Activated CD4-positive, alpha-beta T cell treated with anti-CD3 and anti-CD28 coated beads, Interleukin-2, amount 10 ng/mL, durations not matched to agents 24 days and 14 days (primary cell): ENCODE measurements at places on chromosomes 2 and 18. TPM values are rescaled to one million over a fixed set of nuclear protein-coding genes. Genes with fewer than 3 reads are reported as not detected.

GRCh38 chr2:120262761-120263428 is 10.2 kb downstream of the RALB start:
- H3K36me3 ChIP-seq: peaks cover 41% of the 10 kb centered on the region
- DNase-seq: no peak
- H3K4me1 ChIP-seq: peaks cover 29% of the 10 kb centered on the region
- no peak overlapping the region for H3K27ac ChIP-seq

DNA sequence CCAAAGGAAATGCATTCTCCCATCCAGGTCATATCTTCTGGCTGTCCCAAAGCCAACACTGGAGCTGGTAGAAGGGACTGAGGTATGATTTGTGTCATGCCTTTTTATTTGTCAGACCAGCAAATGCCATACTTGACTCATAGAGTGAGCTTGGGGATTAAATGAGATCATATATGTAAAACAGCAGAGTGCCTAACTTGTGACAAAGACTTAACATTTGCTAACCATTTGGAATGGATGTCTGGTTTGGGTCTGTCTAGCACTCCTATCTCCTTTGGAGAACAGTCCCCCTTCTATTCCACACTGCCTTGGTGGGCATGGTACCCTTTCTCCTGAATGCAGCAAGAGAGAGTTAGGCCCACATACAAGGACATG is 128.5 kb upstream of the LGALSL start:
- DNase-seq: peak; percentile 65
- peak overlapping the region; percentile 74 for H3K4me3 ChIP-seq
- H3K27me3 ChIP-seq: peaks cover 24% of the 10 kb centered on the region
- peak overlapping the region; percentile 98 for H3K27ac ChIP-seq
- H3K4me1 ChIP-seq: peaks cover 55% of the 10 kb centered on the region

GRCh38 chr2:153455861-153456260 is 22.7 kb downstream of the RPRM start:
- peaks cover 2% of the 10 kb centered on the region for H3K27me3 ChIP-seq
- no peaks in the 10 kb centered on the region for H3K4me1 ChIP-seq
- no peaks in the 10 kb centered on the region for H3K36me3 ChIP-seq
- H3K4me3 ChIP-seq: no peak overlapping the region
- no peak for DNase-seq

DNA sequence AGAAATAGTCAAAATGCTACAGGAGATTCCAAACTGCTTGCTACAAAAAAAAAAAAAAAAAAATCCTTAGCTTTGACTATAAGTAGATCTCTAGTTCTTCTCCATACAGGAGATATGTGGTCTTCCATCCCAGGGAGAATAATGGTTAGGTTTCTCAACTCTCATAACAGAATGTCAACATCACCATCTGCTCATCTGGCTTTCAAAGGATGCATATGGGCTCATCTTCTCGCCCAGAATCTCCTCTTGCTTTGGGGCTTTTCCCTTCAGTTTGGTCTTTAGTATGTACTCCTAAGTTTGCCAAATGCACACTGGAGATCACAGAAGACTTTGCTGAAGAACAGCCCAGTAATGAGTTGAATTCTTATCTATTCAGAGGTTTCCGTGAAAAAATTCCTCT is 240.7 kb downstream of the NRXN1 start:
- DNase-seq: no peak
- H3K27ac ChIP-seq: no peak overlapping the region
- no peaks in the 10 kb centered on the region for H3K27me3 ChIP-seq
- no peaks in the 10 kb centered on the region for H3K36me3 ChIP-seq
- no peak overlapping the region for H3K4me3 ChIP-seq

GRCh38 chr18:26317398-26317797 is 91.2 kb downstream of the TAF4B start:
- H3K27ac ChIP-seq: no peak overlapping the region
- H3K36me3 ChIP-seq: peaks cover 29% of the 10 kb centered on the region
- H3K4me1 ChIP-seq: no peaks in the 10 kb centered on the region
- DNase-seq: no peak
- H3K4me3 ChIP-seq: no peak overlapping the region
- no peaks in the 10 kb centered on the region for H3K27me3 ChIP-seq

- DNase-seq: peak; percentile 75
- peaks cover 10% of the 10 kb centered on the region for H3K4me1 ChIP-seq
- peaks cover 1% of the 10 kb centered on the region for H3K27me3 ChIP-seq
These were observed 472 bp upstream of the PLEKHM3 start for GRCh38 chr2:208025814-208026184.

DNA sequence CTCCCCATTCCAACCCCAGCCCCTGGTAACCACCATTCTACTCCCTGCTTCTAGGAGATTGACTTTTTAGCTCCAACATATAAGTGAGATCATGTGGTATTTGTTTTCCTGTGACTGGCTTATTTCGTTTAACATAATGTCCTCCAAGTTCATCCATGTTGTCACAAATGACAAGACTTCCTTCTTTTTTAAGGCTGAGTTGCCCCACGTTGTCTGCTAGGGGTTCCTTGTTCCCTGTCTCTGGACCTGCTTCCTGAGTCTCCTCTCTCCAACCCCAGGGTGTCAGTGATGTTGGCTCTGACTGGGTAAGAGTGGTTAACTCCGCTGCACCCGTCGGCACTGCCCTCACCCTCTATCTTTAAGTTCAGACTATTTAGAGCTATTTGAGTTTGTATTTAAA is 175.2 kb downstream of the SH3RF3 start:
- no peak for DNase-seq
- no peaks in the 10 kb centered on the region for H3K27me3 ChIP-seq
- H3K27ac ChIP-seq: no peak overlapping the region

DNA sequence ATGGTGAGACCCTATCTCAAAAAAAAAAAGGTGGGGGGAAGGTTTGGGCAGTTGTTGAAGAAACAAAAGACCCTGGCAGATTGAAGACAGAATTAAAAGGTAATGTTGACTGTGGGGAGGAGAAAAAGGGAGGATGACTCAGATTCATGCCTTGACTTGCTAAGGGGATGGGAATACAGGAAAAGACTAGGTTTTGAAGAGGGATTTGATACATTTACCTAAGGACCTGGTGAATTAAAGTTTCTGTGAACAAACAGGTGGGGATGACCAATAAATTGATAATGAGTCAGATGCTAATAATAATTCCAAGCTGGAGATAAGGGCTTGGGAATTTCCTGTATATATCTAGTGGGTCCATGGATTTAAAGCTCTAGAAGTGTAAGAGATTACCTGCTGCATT is 27.6 kb downstream of the TTR start:
- H3K4me1 ChIP-seq: no peaks in the 10 kb centered on the region
- H3K4me3 ChIP-seq: no peak overlapping the region
- H3K36me3 ChIP-seq: no peaks in the 10 kb centered on the region
- no peak overlapping the region for H3K27ac ChIP-seq
- peaks cover 8% of the 10 kb centered on the region for H3K27me3 ChIP-seq

DNA sequence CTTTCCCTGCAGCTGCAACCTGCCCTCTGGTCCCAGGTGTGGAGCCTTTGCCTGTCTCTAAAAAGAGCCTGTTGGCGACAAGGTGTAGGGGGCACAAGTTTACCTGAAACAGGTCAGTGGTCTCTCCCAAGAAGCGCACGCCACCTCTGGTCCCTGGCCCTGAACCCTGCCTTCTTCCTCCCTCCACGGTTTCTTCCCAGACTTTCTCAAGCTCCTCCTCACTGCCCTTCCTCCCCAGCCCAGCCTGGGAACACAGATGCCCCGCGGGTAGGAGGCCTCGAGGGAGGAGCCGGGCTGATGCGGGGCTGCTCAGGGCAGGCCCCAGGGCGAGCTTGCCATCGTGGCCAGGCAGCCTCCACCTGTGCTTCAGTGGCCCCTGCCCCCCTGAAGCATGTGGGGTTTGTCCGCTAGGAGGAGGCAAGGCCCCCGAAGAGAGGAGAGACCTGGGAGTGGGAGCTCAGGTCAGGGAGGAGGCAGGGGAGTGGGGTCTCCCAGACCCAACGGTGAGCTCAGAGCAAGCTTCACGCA is 89.5 kb downstream of the SMAD7 start:
- H3K4me3 ChIP-seq: no peak overlapping the region
- DNase-seq: no peak
- H3K4me1 ChIP-seq: peaks cover 5% of the 10 kb centered on the region
- peaks cover 5% of the 10 kb centered on the region for H3K36me3 ChIP-seq
- no peaks in the 10 kb centered on the region for H3K27me3 ChIP-seq

DNA sequence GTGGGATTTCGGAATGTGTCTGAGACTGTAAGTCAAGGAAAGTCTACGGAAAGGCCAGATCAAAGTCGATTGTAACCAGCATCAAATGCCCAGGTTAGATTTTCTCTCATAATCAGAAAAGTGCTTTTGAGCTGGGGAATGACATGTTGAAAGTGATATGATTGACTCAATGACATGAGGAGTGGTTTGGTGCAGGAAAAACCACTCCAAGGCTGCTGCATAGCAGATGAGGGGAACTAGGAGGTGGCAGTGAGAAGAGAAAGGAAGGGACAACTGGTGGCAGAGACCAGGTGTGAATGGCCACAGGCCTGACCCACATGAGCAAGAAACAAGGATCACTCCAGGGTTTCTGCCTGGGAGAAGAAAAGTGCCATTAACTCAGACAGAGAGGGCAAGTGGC is 822 bp downstream of the SLC35F6 start:
- peak overlapping the region; percentile 90 for H3K4me3 ChIP-seq
- H3K36me3 ChIP-seq: peaks cover 2% of the 10 kb centered on the region
- H3K4me1 ChIP-seq: peaks cover 40% of the 10 kb centered on the region
- no peak for DNase-seq
- H3K27ac ChIP-seq: peak overlapping the region; percentile 88
- H3K27me3 ChIP-seq: peaks cover 5% of the 10 kb centered on the region

GRCh38 chr2:24421668-24422067 is 61.3 kb upstream of the ITSN2 start:
- no peaks in the 10 kb centered on the region for H3K36me3 ChIP-seq
- no peak overlapping the region for H3K4me3 ChIP-seq
- peak; percentile 83 for DNase-seq

DNA sequence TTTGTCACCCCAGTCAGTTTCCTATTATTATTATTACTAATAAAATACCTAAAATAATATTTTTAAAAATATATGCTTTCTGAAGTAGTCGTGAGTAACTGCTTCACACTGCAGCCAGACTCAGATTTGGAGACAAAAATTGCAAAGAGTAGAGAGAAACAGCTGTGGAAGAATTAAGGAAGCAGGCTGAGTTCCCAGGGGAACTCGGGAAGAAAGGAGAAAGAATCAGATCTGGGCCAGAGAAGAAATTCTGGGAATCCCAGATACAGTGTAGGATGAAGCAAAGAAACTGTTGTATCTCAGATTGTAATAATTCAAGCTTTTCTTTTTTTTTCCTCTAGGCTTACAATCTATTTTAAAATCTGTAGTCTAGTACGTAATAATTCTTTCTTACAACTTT is 182.3 kb downstream of the FTCDNL1 start:
- H3K27ac ChIP-seq: no peak overlapping the region
- DNase-seq: no peak
- H3K4me1 ChIP-seq: no peaks in the 10 kb centered on the region
- H3K4me3 ChIP-seq: no peak overlapping the region
- H3K36me3 ChIP-seq: no peaks in the 10 kb centered on the region
- peaks cover 7% of the 10 kb centered on the region for H3K27me3 ChIP-seq

DNA sequence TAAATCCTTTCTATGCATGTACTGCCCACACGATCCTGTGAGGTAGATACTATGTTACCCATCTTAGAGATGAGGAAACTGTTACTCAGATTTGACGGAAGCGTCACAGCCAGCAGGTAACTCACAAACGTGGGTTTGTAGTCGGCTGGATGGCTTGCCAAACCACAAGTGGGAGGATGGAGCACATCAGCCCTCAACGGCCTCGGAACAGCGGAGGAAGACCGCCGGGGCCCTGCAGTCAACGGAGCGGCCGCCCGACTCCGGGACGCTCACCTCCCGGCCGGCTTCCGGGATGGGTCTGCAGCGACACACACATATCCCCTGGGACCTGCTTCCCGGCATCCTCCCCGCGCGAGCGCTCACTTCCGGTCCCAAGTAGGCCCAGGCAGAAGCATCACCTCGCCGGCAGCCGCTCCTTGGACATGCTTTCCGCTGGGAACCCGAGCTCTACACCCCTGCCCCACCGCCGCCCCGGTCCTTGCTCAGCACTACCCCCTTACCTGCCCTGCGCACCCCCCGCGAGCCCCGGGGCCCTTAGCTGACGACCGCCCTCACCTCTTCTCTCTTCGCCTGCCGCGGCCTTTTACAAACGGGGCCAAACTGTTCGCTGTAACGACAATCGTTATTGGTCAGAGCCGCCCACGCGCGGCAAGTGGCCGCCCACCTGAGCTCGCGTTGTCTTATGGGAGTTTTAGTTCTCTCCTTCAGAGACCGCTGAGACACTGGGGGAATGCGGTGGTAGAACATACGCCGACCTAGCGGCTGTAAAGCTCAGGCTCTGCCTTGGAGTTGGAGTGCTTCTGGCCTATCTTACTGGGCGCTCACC is at the start of gene C2orf42:
TSS of gene C2orf42 (minus strand) at position 602 of the 826 bp plus-strand sequence. CDS start 9,034 bp downstream, outside the sequence.
- H3K27ac ChIP-seq: peak within 1 kb of the TSS; percentile 100
- peaks cover 21% of the 10 kb centered on the region for H3K4me1 ChIP-seq
- H3K4me3 ChIP-seq: peak within 1 kb of the TSS; percentile 92
- peak; percentile 98 for DNase-seq

- H3K4me3 ChIP-seq: no peak overlapping the region
- no peak overlapping the region for H3K27ac ChIP-seq
- peaks cover 2% of the 10 kb centered on the region for H3K36me3 ChIP-seq
- peak; percentile 62 for DNase-seq
These were observed 198.4 kb downstream of the EIPR1 start for GRCh38 chr2:3179208-3179607.

DNA sequence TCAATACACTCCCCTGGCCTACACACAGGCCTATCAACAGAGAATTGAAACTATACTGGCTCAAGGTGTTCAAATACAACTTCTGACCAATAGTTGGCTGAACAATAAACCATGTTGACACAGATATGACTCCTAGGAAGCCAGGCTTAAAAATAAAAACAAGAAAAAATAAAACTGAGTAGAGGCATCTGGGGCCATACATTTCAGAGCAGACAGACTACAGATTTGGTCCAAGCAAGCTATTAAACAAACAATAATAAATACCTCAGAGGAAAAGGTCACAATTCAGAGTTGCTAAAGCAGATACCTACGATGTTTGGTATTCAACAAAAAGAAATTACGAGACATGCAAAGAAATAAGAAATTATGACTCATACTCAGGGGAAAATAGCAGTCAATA is 132.8 kb upstream of the ACVR2A start:
- H3K27me3 ChIP-seq: peaks cover 5% of the 10 kb centered on the region
- H3K4me1 ChIP-seq: no peaks in the 10 kb centered on the region
- H3K4me3 ChIP-seq: no peak overlapping the region
- H3K27ac ChIP-seq: no peak overlapping the region

DNA sequence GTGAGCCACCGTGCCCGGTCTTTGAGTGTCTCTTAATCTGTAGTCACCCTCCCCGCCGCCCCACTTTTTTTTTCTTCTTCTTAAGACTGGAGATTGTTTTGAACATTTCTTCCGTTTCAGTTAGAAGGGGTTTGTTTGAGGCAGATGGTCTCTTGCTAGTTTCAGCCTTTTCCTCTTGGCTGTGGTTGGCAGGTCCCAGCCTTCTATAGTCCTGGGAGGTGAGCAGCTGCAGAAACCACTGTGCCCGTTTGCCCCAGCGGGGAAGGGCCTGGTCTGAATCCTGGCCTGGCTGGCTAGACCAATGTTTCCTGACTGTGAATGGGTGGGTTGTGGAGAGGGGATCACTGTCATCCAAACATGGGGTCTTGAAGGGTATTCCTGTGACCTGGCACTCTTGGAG is 30.1 kb upstream of the MCFD2 start:
- no peaks in the 10 kb centered on the region for H3K27me3 ChIP-seq
- peaks cover 48% of the 10 kb centered on the region for H3K36me3 ChIP-seq

- no peak overlapping the region for H3K4me3 ChIP-seq
- H3K4me1 ChIP-seq: no peaks in the 10 kb centered on the region
- DNase-seq: peak; percentile 70
These were observed 68.8 kb downstream of the DOK6 start for GRCh38 chr18:69469444-69469919.

RBKS gene
- total RNA-seq: 1.3 and 1.4 TPM in 2 replicates

INPP1 gene
- 9.2 and 10.3 TPM in 2 replicates for total RNA-seq

CCDC68 gene
- total RNA-seq: not detected in 2 replicates

MC2R gene
- not detected in 2 replicates for total RNA-seq

GLI2 gene
- 0.09 and 0.14 TPM in 2 replicates for total RNA-seq

FSIP2 gene
- 0.12 and 0.21 TPM in 2 replicates for total RNA-seq

FTCDNL1 gene
- 2.0 and 2.1 TPM in 2 replicates for total RNA-seq
